Stimulated activated CD8-positive, alpha-beta memory T cell treated with anti-CD3 and anti-CD28 coated beads, Interleukin-4, amount 100 ng/mL, for 1 hour (primary cell): ENCODE measurements at places on chromosomes 13 and 19.

GRCh38 chr13:51093574-51093973 is 17.5 kb downstream of the C13orf42 start:
- DNase-seq = no peak

DNA sequence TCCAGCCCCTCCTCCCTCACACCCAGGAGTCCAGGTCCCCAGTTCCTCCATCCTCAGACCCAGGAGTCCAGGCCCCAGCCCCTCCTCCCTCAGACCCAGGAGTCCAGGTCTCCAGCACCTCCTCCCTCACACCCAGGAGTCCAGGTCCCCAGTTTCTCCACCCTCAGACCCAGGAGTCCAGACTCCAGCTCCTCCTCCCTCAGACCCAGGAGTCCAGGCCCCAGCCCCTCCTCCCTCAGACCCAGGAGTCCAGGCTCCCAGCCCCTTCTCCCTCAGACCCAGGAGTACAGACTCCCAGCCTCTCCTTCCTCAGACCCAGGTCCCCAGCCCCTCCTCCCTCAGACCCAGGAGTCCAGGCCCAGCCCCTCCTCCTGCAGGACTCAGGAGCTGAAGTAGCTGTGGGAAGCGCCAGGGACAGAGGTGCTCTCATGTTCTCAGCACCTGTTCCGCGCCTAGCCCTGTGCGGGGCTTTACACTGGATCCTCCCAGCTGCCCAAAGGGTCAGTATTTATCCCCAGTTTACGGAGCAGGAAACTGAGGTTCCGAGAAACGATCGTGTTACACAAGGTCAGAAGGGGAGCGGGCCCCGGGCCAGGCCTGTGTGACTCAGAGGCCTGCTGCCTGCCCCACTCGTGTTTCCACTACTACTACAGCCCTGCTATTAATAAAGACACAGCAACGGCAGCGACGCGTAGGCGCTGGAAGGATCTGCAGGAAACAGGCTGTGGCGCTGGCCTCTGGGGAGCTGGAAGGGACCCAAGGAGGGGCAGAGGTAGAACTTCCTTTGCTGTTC is 1.7 kb upstream of the SBK3 start:
- DNase-seq = no peak

DNA sequence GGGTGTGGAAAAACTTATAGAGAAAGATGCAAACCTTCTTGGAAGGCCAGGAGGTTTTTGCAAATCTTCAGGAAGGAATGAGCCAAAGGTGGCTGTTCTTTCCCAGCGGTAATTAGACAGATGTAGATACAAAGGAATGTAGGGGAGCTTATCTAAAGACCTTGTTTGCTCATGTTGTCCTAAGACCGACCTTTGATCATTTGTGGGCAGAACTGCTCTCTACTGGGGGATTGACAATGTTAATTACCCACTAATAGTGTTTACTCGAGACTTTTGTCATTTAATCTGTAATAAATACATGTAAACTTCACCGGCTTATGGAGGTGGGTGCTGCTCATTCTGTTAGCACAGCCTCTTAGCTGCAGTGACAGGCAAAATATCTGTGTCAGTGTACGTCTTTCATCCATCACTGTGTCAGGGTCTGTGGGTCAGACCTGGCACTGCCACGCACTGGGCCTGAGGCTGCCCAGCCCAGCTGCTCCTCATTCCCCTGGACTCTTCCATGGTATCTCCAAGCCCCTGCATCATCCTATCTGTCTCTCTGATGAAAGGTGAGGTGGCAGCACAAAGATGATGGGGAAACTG is 68.3 kb downstream of the ZNF431 start:
- no peak for DNase-seq

DNA sequence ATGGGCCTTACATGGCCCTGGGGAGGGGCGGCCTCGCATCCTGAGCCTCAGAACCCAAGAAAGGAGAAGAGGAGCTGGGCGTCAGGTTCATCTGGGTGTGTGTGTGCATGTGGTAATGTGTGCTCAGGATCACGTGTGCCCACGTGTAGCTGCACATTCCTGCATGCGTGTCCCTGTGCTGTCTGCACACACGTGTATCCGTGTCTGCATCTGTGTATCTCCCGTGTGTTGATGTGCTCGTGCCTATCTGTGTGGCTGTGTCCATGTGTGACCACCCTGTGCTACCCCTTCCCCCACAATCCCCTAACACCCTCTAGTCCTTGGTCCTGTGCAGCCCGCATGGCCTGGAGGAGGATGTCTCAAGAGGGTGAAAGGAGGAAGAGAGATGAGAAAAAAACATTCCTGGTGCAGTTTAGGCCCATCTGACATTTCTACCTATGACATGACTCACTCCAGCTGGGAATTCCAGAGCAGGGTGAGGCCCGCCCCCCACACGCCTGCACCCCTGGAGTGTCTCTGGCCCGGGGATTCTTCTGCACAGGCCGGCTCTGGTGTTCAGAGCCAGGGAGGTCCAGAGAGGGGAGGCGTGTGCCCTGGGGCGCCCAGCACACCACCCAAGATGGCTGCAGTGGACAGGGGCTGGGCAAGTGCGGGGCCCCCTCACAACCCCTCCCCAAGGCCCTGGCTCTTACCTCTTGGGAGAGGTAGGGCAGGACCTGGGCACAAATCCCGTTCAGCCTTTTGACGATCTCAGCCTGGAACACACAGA is 7.1 kb downstream of the TLE5 start:
- DNase-seq = no peak

- no peak for DNase-seq
Observed at GRCh38 chr13:47897411-47898050, 103.5 kb downstream of the SUCLA2 start.

GRCh38 chr13:110436276-110436675 is 125.2 kb downstream of the RAB20 start:
- no peak for DNase-seq

GRCh38 chr19:39196320-39196719 is 444 bp upstream of the NCCRP1 start:
- no peak for DNase-seq

- DNase-seq = no peak
Observed at GRCh38 chr19:13670846-13671245, 93.5 kb upstream of the MRI1 start.

- DNase-seq = no peak
Observed at GRCh38 chr13:98324105-98324504, 147.0 kb upstream of the RNF113B start.

GRCh38 chr13:42007844-42008243 is 40.6 kb upstream of the DGKH start:
- DNase-seq = no peak

- no peak for DNase-seq
Observed at GRCh38 chr13:30113983-30114570, 193.3 kb downstream of the KATNAL1 start.
